B cell (primary cell): ENCODE measurements at places on chromosomes 11 and 22.

DNA sequence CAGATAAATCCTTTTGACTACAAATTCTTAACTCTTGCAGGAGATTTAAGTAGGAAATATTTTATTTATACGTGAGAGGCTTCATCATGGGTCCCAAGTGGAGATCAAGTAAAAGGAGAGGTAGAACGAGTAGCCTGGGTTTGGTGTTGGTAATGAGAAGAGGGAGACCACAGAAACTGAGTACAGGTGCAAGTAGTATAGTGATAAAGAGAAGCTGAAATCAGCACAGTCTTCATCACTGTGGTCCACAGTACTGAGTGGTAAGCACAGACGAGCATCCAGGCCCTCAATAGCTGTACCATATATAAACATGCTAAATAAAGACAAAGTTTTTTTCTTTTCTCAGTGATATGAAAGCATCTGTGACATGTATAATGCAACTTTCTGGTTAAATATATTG, 5.8 kb upstream of the OR52E5 start:
- DNase-seq, result no peak

DNA sequence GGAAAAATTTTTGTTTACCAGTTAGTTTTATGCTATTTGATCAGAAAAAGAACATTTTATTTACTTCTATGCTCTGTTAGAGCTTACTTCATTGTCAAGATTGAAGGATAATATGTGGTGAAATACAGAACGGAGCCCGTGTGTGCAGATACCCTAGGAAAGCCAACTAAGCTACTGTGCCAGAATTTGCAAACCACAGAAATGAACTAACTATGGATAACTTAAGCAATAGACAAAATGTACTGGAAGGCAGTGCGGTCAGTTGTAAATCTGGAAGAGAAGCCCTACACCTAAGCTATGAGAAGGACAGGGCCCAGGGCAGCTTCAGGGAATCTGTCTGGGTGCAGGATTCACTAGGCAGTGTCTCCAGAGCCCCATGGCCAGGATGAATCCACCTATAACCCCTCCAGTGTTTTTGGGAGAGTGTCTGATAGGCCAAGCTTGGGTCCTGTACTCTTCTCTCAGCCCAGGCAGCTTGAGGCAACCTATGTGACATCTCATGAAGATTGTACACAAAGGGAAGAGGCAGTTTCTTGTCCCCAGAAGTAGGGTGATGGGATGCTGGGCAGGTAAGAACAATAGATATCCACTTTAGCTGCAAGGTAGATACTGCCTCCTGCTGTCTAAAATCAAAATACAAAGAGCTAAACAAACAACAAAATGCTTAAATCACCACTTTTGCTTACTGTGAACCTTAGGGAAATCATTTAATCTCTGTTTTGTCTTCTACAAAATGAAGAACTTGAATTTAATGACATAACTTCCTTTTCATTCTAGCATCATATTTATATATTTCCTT, 12.1 kb downstream of the MMP7 start:
- DNase-seq, result no peak

GRCh38 chr11:2300290-2300935, 1.3 kb downstream of the C11orf21 start:
- peak; percentile 67 for DNase-seq

- no peak for DNase-seq
These were observed 94.7 kb upstream of the RASSF10 start for GRCh38 chr11:12914400-12914912.

GRCh38 chr22:39773976-39774539, 119.5 kb downstream of the ENTHD1 start:
- peak; percentile 44 for DNase-seq

GRCh38 chr11:2919188-2919587, 10.0 kb downstream of the PHLDA2 start:
- no peak for DNase-seq
